Amniotic epithelial cell (primary cell): ENCODE measurements at places on chromosomes 7 and 10.

DNA sequence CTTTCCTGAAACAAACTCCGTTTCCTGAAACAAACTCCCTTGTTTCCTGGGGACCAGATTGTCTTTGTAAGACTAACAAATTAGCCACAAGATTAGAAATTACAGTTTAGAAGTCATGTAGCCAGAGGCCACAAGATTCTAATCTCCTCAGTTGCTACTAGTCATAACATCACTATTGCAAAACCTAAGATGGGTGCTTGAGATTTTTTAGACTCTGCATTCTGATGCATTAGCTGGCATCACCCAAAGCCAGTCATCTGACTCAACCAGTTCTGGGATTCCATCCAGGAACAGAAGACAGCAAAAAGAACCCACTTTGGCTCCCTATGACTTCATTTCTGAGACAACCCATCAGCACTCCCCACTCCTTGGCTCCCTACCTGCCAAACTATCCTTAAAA, 367.9 kb upstream of the MBL2 start:
- DNase-seq = peak; percentile 76

GRCh38 chr10:114611617-114612016, 46.5 kb downstream of the ABLIM1 start:
- no peak for DNase-seq

DNA sequence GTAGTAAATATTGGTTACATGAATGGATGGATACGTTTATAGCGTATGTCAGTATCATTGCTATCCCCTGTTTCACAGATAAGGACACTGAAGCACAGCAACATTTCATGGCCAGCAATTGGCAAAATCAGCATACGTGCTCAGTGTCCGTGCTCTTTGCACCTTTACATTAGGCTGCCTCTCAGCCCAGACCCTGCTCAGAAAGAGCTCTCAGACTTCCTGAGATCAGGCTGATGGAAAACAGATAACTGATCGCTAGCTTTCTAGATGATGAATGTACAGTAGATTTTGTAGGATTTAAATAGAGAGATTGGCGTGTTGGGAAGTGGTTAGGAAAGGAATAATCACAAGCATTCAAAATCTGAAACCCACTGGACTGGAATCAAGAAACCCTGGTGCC, 106.7 kb downstream of the ARID5B start:
- no peak for DNase-seq

GRCh38 chr10:5543623-5544022, 18.9 kb downstream of the CALML3 start:
- DNase-seq = no peak
